ENCODE measurements at places on chromosomes 3 and 15.

GRCh38 chr3:119637679-119638477, 22.5 kb downstream of the POPDC2 start:
- peak; percentile 88 for DNase-seq

- DNase-seq: no peak
These were observed 63.0 kb downstream of the MINAR1 start for GRCh38 chr15:79494963-79495755.

- peak; percentile 41 for DNase-seq
These were observed 109.7 kb upstream of the HACD2 start for GRCh38 chr3:123694366-123695087.

GRCh38 chr3:183497313-183497712, 58.2 kb downstream of the KLHL6 start:
- no peak for DNase-seq

GRCh38 chr15:81752546-81752942, 293.3 kb downstream of the MEX3B start:
- no peak for DNase-seq

GRCh38 chr3:12932347-12932746, 91.0 kb upstream of the RPL32 start:
- no peak for DNase-seq

GRCh38 chr15:70741677-70742293, 21.6 kb downstream of the UACA start:
- DNase-seq: no peak

DNA sequence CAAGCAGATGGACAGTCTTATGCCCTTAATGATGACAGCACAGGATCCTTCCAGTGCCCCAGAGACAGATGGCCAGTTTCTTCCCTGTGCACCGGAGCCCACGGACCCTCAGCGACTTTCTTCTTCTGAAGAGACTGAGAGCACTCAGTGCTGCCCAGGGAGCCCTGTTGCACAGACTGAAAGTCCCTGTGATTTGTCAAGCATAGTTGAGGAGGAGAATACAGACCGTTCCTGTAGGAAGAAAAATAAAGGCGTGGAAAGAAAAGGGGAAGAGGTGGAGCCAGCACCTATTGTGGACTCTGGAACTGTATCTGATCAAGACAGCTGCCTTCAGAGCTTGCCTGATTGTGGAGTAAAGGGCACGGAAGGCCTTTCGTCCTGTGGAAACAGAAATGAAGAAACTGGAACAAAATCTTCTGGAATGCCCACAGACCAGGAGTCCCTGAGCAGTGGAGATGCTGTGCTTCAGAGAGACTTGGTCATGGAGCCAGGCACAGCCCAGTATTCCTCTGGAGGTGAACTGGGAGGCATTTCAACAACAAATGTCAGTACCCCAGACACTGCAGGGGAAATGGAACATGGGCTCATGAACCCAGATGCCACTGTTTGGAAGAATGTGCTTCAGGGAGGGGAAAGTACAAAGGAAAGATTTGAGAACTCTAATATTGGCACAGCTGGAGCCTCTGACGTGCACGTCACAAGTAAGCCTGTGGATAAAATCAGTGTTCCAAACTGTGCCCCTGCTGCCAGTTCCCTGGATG, 198.7 kb downstream of the AKAP13 start:
- DNase-seq: no peak

GRCh38 chr15:34359416-34359815, 7.6 kb downstream of the LPCAT4 start:
- no peak for DNase-seq

DNA sequence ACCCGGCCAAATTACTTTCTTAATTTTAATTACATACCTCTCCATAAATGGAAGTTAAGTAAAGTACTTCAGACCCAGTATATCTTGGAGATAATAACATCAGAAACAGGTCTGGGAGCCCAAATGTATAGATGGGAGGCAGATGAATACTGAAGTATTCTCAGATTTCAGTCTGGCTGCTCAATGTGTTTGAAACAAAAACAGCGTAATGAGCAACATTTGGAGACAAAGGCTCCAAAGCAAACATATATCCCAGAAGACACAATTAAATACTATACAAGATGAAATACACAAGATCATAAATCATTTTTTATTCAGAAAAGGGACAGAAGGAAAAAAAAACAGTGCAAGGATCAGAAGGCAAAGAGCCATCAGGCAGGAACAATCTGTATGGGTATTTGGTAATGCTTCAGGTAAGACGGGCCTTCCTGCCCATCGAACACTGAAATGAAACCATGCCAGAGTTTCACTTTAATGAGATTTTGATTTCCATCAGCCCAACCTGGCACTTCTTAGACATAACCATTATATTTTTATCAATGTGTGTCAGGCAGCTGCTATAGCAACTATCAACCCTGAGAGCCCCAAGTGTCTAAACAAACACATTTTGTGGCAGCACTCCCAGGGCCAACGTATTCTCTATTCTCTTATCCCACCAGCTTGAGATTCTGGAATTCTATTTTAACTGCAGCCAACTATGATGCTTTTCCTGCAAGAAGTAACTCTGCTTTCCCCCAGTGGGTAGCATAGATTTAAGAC, 210.8 kb downstream of the STT3B start:
- no peak for DNase-seq

DNA sequence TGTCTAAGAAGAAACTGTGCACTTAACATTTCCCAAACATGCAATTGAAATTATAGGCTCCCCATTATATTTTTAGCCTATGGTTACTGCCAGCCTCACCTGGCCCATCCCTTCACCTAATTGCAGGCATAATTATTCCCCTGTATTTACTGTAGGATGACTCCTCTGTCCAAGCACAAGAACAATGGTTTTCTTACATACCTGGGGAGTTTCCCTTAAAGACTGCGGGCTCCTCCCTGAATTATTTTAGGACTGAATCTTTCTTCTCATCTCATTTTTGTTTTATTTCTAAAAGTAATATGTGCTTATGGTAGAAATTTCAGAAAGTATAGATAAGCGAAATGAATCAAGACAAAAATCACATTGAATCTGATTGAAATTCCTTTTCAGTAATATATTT, 11.4 kb downstream of the TM4SF1 start:
- no peak for DNase-seq

GRCh38 chr3:54696313-54696712, 231.5 kb downstream of the LRTM1 start:
- DNase-seq: no peak

- DNase-seq: peak; percentile 85
These were observed 900 bp upstream of the GNB4 start for GRCh38 chr3:179452176-179452564.

DNA sequence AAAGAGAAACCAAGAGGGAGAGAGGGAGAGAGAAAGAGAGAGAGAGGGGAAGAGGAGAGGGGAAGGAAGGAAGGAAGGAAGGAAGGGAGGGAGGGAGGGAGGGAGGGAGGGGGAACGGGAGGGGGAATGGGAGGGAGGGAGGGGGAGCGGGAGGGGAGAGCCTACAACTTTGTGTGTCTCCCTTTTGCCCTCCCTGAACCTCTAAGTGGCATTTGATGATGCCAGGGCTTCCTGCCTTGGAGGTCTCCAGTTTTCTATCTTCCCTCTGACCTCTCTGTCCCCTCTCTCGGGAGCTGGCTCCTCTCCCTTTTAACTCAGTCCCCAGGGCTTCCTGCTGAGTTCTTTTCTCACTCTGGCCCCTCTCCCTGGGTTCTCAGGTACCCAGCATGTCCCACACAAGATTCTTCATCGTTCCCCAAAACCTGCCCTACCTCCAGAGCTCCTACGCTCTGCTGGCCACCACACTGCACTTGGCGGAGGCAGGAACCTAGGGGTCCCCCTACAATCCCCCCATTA, 12.5 kb upstream of the FAM174B start:
- no peak for DNase-seq

DNA sequence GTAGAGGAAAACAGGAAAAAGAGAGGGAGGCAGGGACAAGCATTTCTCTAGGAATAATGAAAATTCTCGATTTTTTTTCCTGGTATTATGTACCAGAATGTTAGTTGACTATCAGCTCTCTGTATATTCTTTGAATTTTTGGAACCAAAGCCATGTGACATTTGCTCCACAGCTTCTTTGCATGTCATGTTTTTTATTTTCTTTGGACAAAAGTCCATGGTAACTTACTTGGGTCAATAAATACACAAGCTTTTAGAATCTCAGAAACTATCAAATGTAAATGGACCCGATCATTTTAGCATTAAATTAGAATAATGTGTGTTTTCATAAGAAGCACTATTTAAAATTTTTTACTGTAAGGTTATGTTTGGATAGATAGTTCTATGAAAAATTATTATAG, 320.5 kb downstream of the ZIC1 start:
- DNase-seq: no peak

DNA sequence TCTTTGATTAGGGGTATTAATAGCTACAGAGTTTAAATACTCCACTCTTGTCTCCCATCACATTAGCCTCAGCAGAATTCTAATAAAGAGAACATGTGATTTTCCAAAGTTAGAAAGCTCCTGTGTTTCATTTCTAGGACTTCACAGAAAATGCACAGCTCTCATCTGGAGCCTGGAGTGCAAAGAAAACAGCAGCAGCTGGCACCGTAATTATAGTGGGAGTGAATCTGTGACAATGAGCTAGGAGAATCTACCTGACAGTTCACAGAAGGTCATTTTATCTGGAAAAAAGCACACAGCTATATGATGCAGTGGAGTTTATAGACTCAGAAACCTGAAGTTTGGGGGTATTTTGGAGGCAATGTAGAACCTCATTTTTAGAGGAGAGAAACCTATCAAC, 5.4 kb upstream of the TRIM59 start:
- DNase-seq: no peak

DNA sequence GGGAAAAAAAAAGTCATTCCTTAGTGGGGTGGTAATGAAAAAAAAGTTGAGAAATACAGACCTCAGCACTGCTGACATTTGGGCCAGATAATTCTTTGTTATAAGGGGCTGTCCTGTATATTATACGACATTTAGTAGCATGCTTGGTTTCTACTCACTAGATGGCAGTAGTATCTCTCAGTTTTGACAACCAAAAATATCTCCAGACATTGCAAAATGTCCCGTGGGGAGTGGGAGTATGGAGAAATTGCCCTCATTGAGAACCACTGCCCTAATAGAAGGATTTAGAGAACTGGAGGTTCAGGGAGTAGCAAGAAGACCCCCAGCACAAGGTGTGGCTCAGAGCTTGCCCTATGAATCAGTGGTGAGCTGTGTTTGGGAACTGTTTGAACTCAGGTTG, 28.6 kb upstream of the TEX264 start:
- DNase-seq: no peak

DNA sequence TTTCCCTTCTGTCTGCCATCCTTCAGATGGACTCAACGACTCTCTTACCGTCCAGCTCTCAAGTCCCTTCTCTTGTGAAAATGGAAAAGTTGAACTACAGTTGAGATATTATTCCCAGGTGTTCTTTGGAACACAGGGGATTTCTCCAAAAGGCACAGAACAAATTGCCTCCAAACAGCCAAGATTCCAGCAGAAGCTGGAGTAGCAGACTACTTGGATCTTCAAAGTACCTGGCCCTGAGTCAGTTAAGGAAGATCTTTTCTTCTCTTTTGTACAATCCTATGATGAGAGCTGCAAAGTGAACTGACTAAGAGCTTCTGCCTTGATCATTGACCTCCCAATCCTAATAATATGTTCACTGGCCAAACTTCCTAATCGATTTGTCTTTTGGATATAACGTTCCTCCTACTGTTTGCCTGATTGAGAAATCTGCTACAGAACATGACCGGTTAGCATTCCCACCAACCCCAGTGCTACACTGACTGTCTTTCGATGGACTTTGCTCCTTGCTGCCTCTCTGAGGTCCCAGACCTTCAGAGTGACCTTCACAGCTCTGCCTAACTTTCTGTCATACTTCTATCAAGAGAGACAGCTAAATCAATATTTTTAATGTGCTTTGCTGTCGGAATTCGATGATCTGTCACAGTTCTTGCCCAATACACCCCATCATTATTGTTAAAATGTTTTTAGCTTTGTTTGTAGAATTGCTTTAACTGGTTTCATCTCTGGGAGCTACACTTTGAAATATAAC, 21.9 kb downstream of the PAQR9 start:
- no peak for DNase-seq

DNA sequence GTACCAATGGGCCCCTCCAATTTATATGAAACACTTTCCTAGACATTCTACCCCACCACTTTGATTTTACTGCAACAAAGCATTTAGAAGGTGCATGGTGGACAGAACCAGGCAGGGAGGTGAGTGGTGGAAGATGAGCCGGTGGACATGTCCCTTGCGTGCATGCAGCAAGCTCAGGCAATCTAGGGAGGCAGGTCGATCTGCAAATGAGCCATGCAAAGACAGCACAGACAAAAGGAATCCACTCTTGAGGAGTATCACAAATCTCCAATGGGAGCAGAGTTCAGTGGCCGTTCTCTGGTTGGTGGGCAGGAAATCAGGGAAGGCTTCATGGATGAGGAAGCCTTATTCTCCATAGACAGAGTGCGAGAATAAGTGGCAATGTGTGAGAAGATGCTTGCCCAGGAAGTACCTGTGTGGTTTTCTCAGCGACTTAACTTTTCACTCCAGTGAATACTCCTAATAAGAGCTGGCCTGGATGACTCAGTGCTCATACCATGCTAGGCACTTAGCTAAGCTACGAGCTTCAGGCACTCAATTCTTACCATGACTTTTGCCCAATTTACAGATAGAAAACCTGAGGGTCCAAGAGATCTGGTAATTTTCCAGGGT, 152.5 kb downstream of the FOXP1 start:
- no peak for DNase-seq

All from astrocyte of the spinal cord (primary cell).